Large intestine (tissue), 12 donors: ENCODE measurements at places on chromosomes 2 and 18.

GRCh38 chr18:79123948-79124347 is 54.8 kb downstream of the ATP9B start:
- DNase-seq: no peak

- DNase-seq: no peak
These were observed 390.4 kb upstream of the RGPD4 start for GRCh38 chr2:107436281-107436680.

DNA sequence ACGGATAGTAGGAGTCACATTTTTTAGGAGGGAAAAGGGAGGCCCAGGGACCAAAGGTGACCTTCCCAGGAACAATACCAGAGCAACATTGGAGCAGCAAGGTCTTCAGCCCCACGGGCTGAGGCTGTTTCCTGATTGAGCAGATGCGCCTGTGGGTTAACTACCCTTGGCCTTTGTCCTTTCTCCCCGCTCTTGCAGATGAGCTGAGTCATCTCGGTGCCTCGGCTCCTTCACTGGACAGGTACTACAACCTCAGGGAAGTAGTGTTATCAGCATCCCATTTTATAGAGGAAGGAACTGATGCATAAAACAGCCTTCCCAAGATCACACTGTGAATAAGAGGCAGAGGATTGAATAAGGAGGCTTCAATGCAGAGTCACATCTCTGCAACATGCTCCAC is 43.5 kb downstream of the DHRS9 start:
- peak; percentile 57 for DNase-seq

DNA sequence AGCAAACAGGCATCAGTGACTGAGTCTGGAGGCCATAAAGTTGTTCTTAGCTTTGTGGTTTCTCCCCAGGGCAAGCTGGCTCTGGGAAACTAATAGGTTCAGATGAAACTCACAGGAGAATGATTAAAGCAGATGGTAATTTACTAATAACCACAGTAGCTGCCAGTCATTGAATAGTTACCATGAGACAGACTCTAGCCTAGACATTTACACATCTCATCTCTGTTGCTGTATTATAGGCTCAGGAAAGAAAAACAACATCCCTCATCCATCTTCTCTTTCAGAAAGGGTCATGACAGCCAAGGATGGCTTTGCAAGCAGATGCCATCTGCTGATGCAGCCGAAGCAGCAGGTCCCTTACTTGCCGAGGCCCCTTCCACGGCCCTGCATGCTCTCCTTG is 314.0 kb upstream of the ID2 start:
- no peak for DNase-seq

DNA sequence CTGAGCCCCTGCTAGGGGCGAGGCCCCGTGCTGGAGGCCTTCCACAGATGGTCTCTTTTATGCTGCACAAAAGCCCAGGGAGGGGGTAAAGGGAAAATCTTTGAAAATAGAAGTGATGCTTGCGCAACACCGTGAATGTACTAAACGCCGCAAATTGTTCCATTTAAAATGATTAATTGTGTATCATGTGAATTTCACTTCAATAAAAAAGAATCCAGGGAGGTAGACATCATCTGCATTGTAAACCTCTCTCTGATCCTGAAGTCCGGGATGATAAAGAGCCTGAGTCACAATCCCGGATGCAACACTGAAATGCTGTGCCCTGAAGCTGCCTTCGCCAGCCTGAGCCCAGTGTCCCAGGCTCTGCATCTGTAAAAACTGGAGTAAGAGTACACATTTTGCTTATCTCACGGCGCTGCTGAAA is 107.7 kb upstream of the PPP1CB start:
- peak; percentile 57 for DNase-seq

GRCh38 chr2:100107440-100107839 is 35.0 kb downstream of the AFF3 start:
- no peak for DNase-seq

GRCh38 chr2:233402789-233403188 is 48.5 kb downstream of the DGKD start:
- peak; percentile 72 for DNase-seq

- no peak for DNase-seq
These were observed 362.6 kb upstream of the SMIM21 start for GRCh38 chr18:75790111-75790510.

DNA sequence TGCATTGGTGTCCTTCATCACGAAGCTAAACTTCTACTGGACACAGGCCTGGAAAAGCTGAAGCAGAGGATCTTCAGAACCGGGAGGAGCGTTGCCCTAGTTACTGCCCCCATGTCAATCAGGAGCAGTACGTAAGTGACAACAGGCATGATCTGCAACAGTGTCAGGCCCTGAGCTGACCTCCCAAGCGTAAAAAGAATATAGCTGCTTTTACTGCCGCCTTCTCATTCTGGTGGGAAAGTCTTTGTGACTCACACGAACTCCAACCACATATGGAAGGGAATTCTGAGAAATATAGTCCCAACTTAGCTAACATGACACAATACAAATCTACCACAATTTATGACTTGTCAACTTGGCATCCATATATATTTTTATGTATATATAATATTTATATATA is 1007.7 kb upstream of the CDH2 start:
- no peak for DNase-seq
